ENCODE measurements at places on chromosomes 12 and 14.

- DNase-seq = no peak
These were observed 28.0 kb downstream of the POLE start for GRCh38 chr12:132659146-132659545.

DNA sequence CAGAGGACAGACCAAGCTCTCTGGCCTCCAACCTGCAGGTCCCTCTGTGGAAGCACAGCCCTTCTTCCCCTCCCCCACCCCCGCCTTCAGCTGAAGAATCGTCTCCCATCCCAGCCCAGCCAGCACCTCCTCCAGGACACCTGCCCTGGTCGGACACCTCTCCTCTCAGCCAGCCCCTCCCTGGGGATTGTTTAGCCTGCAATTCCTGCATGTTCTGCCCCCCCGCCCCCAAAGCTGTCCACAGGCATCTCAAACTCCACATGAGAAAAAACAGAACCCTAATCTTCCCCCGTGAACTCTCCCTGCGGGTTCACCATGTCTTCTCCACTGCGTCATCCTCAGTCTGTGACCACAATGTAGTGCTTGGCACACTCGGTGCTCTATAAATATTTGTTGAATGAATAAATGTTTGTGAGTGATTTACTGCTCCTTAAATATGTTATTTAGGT is 24.1 kb downstream of the PRIMA1 start:
- no peak for DNase-seq

- DNase-seq = no peak
These were observed 544.7 kb downstream of the ETNK1 start for GRCh38 chr12:23169696-23170013.

DNA sequence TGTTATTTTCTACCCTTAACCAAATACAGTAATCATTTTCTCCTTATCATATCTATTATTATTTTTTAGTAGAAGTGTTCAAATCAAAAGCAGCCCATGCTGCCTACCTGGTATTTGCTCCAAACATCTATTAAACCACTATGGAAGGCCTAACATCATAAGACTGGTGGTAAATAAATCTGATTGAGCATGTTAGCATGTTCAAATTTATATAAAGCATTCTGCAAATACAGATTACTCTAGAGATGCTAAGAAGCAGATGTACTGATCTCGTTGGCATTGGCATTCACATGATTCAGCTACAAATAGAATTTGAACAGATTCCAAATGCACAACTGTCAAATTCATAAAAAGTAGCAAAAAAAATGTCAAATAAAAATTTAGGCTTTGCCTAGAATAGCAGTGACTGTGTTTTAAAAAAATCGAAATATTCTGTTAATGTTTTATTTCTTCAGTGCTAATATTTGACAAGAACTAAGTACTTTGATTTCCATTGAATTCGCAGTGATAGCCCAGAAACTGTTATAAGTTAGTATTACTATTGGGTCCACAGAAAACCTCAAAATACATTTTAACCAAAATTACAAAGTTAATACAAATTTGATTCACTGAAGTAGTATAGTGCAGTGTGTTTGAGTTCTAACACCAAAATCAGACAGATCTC is 9.4 kb upstream of the OSBPL8 start:
- DNase-seq = no peak

GRCh38 chr14:99516156-99516870 is 35.1 kb downstream of the CCNK start:
- DNase-seq = no peak

GRCh38 chr14:59336098-59336497 is 129.1 kb downstream of the GPR135 start:
- no peak for DNase-seq

DNA sequence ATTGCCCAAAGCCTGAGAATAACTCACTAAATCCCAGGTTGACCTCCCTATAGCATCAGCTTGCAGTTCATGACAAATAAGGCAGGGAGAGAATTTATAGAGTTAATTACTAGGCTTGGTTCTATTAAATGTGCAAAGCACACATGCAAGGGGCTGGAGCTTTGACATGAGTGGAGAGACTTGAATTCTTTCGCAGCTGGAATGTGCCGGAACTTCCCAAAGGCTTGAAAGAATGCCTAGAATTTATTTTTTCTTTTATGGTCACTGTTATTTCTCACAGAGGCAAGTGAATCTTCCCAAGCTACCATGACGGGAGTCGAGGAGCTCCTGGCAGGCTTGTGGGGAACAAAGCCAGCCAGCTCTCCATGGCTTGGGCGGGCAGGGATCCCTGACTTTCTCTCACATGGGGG is 95.5 kb upstream of the USP44 start:
- no peak for DNase-seq

DNA sequence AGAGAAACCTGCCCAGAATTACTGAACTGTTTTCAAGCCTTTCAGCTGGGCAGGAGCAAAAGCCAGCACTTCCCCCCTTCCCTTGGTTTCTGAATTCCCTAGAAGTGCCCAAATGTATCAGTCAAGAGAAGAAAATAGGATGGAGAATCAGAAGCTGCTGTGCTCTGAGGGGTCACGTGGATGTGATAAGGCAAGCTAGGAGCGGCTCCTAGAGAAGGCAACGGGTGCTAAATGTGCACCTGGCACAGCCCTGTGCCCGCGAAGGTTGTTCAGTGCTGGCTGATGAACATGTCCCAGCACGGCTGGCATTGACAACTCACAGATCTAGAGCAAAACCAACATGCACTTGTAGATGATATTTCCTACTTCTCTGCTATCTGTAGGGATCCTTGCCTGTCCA is 8.3 kb downstream of the EMG1 start:
- DNase-seq = no peak

DNA sequence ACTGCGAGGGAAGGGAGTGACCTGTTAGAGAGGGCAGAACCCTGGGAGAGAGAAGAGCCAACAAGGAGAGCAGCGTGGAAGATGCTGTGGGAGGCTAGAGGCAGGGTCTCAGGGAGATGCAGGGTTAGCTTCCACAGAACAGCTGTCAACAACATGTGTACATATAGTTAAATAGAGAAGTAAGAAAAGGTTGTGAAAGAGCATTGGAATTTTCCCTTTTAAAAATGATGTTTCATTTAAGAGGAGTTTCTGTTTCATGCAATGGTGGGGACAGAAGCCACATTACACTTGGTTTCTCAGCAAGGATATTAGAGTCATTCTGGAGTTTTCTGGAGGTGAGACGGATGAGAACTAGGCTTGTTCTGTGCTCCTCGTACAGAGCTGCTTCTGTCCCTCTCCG is 23.8 kb upstream of the TBC1D30 start:
- no peak for DNase-seq

DNA sequence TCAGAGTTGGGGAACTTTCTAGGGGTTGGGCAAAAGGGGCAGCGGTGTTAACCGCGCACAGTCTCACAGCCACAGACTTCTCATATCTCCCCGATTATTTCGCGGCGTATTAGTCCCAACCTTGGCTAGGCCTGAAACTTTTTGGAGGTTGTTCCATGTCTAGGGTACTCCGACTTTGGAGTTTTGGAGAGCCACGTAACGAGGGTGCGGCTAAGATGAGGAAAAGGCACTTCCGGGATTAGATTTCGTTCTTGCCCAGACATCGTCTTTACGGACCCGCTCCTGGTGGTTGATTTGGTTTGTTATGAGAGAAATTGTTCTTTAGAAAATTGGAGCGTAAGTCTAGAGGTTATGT is 513 bp downstream of the CCNK start:
- no peak for DNase-seq

DNA sequence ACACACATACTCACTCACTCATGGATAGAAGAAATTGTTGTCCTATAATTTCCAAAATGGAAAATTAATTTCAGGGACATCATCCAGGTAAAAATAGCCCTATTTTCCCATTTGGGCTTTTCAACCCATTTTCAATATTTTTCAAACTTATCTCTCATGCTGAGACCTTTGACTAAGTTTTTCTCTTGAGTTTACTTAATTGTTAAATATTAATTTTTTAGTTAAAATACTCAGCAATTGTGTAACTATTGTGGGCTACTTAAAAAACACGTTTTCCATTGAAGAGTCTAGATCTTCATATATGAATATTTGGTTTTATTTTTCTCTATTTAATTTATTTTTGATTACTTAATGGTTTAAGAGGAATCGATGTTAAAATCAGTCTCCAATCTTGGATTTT is 14.2 kb upstream of the TAS2R43 start:
- DNase-seq = no peak

- DNase-seq = no peak
These were observed 325.4 kb upstream of the SFSWAP start for GRCh38 chr12:131385313-131386166.

DNA sequence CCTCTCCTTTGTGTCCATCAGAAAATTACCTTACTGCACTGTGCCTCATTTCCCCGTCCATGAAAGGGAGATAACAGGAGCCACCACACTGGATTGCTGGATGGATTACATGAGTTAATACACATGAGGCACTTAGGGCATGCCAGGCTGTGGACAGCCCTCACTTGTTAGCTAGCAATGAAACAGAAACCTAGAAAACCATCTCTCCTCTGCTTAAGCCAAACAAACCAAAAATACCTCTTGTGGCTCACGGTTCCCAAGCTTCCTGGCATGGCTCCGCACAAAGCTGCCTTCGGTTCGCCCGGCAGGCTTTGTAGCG is 660 bp upstream of the HCFC2 start:
- no peak for DNase-seq

GRCh38 chr14:84253326-84253725 is 1276.6 kb upstream of the FLRT2 start:
- no peak for DNase-seq

GRCh38 chr12:31406345-31406744 is 80.4 kb upstream of the SINHCAF start:
- no peak for DNase-seq

DNA sequence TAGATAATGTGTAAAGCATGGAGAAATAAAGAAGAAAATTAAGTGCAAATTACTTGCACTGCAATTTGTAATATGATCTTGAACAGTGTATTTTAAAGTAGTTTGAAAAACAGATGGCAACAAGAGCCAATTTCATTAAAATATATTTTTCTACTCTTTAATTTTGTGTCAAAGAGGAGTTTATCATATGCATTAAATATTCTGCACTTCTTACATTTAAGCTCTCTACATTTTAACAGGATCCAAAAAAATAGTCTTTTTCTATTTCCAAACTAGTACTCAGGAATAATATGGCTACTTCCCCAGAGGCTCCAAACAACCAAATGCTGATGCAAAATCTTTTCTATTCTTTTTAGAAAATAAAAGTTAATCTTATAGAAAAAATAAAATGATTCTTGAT is 1221.5 kb downstream of the FSCB start:
- no peak for DNase-seq

DNA sequence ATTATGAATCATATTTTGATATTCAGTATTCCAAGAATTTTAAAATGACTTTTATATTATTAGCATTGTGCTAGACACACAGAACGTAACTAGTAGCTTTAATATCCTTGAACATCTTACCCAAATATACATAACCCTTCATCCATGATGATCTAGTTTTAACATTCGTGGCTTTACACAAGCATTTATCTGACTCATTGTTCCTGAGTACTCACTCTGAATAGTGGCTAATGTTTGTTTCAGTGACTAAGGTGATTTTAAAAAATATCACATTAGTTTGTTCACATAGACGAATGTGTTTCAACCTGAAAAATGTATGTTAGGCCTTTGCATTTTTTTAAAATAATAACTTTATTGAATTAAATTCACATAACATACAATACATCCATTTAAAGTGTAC is 80.0 kb upstream of the PTPRQ start:
- no peak for DNase-seq

DNA sequence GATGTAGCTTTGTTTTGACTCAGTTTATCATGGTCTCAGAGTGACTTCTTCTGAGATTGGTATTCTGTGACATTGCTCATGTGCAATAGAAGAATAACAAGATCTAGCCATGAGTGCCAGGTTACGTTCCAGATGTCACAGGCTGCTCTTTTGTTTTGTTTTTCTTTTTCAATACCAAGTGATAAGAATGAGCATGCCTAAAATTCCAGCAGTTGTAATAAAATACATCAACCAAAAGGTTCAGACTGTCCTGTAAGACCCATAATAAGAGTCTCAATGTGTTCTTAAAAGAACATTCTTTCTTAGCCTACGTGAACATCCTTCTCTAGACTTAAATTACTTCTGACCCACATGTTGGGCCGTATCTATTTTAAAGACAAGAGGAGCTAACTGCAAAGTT is 669.2 kb downstream of the DIO2 start:
- DNase-seq = no peak

DNA sequence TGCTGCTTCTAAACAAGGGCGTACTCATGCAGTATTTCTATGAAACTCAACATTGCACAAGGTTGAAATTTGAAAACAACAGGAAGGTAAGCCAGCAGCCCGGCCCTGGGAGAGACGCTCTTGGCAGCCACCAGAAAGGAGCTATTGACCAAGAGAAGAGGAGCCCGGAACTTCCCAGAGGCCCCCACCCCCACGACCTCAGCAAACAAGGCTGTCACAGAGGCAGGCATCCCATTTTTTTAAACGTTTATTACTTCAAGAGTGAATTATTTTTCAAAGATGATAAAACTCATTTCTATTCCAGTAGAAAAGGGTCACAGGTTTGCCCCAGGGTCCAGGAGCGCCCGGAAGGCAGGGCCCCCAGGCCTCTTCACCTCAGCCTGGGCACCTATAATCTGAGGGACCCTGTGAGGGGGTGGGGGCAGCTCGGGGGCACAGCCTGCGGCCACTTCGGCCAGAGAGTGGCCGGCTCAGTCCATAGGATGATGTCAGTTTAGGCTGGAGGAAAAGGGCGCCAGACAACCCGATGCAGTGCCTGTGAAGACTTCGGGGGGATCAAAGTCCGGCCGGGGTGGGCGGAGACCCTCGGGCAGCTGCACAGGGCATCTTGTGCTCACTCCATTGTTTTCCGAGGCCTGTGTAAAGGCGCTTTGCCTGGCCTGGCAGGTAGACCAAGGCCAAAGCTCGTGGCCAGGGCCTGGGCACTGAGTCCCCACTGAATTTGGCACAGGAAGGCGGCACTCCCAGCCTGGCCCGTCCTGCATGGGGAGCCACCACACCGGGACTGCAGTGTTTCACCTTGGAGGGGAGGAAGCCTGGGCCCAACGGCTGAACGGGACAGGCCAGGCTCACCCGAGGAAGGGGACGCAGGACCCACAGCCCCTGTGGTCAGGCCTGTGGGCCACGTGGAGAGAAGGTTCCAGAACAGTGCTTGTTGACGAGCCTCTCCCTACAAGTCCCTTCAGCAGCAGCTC is 86.0 kb downstream of the SCARB1 start:
- no peak for DNase-seq

- DNase-seq = no peak
These were observed 47.2 kb downstream of the DRAM1 start for GRCh38 chr12:101924618-101925017.
